ENCODE measurements at places on chromosomes 3 and 15. TPM values are rescaled to one million over a fixed set of nuclear protein-coding genes. Genes with fewer than 3 reads are reported as not detected.

The PAK6 gene
- 0.22 TPM for total RNA-seq

The RBP2 gene
- not detected for total RNA-seq

The MST1R gene
- total RNA-seq: 4.8 TPM

The WNT5A gene
- not detected for total RNA-seq

The POMGNT2 gene
- total RNA-seq: 4.8 TPM

The TGFBR2 gene
- 58.3 TPM for total RNA-seq

The DNAJC19 gene
- total RNA-seq: 40.0 TPM

The LTK gene
- 0.49 TPM for total RNA-seq

The FAIM gene
- total RNA-seq: 2.0 TPM

The CX3CR1 gene
- total RNA-seq: 12.4 TPM

The ACAN gene
- not detected for total RNA-seq

The GXYLT2 gene
- total RNA-seq: 0.51 TPM

The OSBPL10 gene
- 4.7 TPM for total RNA-seq

The ADGRG7 gene
- total RNA-seq: not detected

The PTPN23 gene
- total RNA-seq: 40.6 TPM

The MAP1A gene
- total RNA-seq: 15.0 TPM

The KIF7 gene
- 0.44 TPM for total RNA-seq

The FES gene
- 168 TPM for total RNA-seq

The GJD2 gene
- total RNA-seq: not detected

The TGM4 gene
- total RNA-seq: not detected

The SLC9C1 gene
- not detected for total RNA-seq

The SLC28A1 gene
- not detected for total RNA-seq

The SETMAR gene
- 11.4 TPM for total RNA-seq

The PIGZ gene
- total RNA-seq: 2.2 TPM
